ENCODE measurements at places on chromosomes 2 and 18. TPM values are rescaled to one million over a fixed set of nuclear protein-coding genes. Genes with fewer than 3 reads are reported as not detected.

TMEM185B gene
- 21.1 TPM for total RNA-seq

- no peak for DNase-seq
These were observed 73.5 kb downstream of the MYO1B start for GRCh38 chr2:191318729-191319078.

GRCh38 chr2:113126845-113127645 lies at the start of gene IL1RN:
TSS of gene IL1RN (plus strand) at chr2:113127598. CDS start at chr2:113127625, 27 bp downstream.
- DNase-seq = peak; percentile 56

DNA sequence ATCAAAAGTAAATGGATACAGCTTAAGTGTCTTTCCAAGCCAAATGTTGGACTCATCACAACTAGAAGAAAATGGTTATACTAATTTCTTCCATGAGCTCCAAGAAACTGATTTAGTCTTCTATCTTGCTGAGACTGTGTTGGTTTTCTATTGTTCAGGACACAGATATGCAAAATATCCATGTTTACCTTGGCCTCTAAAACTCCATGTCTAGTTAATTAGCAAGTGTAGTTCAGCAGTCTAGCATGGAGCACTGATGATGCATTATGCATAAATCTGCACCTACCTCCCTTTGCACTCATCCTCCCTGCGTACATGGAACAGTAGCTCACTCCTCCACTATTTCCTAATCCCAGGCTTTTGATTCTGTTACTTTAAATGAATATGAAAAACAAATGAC lies 731.4 kb upstream of the CHAC2 start:
- DNase-seq = no peak

GRCh38 chr2:23531280-23531679 lies 146.3 kb downstream of the KLHL29 start:
- peak; percentile 22 for DNase-seq

DNA sequence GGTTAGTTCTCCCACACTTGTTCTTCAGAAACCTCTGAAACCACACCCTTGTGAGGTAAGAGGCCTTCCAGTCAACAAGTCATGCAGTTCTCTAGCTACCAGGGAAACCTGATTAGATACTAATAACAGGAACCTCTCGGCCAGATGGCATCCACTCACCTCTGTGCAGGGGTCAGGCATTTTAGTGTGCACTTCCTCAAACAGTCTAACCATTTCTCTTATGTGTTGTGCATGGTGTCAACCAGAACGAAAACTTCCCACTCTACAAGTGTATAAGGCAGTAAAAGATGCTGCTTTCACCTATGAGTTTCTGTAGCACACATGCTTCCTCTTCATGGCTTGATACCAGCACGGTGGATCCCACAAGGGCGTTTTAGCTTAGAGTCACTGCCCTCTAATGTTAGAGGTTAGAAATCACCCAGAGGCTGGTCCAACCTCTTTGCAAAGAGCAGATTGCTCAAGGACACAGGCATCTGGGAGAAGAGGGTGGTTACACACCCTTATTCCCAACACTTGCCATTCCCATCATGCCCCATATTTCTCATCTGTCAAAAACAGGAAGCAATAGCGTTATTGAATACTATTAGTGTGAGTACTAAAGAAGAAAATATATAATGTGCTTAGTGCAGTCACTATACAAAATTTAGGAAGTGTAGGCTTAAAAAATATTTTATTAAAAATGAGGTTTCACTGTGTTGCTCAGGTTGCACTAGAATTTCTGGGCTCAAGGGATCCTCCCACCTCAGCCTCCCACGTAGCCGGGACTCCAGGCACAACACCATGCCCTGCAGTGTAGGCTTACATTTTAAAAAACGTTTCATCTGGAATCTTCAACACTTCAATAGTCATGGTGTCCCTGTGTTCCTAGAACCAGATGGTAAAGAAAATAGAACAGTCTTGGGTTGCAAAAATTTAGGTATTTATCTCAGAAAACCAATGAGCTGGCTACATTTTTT lies 34.5 kb upstream of the RAB31 start:
- DNase-seq = no peak

- DNase-seq = peak; percentile 65
These were observed 83.3 kb downstream of the MALT1 start for GRCh38 chr18:58754544-58755068.

ALK gene
- total RNA-seq = 0.16 TPM

LOXHD1 gene
- total RNA-seq = 0.62 TPM

REEP1 gene
- total RNA-seq = 21.5 TPM

DNA sequence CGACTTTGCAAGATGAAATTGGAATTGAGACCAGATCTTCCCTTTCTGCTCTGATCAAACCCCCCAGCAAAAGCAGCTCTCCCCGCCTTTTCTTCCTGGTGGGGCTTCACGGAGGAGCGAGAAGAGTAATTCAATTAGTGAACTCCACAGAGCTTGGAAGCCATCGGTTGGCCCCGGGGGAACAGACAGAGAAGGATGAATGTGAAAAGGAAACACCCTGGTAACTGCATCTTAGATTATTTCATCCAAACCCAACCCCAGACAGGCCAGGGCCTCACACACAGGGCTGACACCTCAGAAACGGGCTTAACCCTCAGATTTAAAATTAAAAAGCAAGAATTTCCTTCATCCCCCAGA lies 18.3 kb downstream of the SMAD7 start:
- no peak for DNase-seq

IGFBP5 gene
- 134 TPM for total RNA-seq

GRCh38 chr2:26555246-26556133 lies 77.6 kb upstream of the OTOF start:
- no peak for DNase-seq

- DNase-seq = no peak
These were observed 69.3 kb downstream of the NRP2 start for GRCh38 chr2:205751569-205752031.

DNA sequence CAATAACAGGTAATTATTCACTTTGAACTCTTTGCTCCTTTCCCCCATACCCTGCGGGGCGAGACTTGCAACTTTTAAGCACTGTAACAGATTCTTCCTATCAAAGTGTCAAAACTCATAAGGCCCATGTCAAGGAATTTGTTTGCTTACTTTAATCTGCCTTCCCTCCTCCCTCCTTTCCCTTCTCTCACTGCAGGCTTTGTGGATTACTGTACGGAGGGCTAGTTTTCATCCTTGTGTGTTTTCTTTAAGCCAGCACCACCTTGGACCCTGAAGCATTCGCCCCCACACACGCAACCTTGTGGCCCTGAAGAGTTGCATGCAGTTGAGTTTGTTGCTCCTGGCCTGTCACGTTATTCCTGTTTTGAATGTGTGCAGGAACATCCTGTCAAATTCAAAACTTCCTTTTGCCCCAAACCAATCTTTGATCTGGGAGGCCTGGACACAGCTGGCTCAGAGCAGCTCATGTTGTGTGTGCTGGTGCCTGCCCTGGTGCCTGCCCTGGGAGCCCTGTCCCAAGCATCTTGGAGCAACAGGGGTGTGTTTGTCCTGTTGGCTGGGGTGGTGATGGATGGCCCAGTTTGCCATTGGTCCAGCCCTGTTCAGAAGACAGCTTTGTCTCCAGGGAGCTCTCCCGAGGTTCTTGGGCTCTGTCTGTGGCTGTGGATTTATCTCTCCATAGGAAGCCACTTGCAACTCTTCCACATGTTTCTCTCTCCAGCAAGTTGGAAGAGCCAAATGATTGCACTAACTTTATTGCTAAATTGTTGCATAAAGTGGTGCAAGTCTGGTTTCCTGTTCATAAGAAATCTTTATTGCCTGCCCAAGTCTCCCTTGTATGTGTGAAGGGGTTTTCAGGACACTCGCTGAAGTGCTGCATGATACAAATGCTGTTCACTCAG lies 199.6 kb downstream of the VAPA start:
- DNase-seq = peak; percentile 54

DNA sequence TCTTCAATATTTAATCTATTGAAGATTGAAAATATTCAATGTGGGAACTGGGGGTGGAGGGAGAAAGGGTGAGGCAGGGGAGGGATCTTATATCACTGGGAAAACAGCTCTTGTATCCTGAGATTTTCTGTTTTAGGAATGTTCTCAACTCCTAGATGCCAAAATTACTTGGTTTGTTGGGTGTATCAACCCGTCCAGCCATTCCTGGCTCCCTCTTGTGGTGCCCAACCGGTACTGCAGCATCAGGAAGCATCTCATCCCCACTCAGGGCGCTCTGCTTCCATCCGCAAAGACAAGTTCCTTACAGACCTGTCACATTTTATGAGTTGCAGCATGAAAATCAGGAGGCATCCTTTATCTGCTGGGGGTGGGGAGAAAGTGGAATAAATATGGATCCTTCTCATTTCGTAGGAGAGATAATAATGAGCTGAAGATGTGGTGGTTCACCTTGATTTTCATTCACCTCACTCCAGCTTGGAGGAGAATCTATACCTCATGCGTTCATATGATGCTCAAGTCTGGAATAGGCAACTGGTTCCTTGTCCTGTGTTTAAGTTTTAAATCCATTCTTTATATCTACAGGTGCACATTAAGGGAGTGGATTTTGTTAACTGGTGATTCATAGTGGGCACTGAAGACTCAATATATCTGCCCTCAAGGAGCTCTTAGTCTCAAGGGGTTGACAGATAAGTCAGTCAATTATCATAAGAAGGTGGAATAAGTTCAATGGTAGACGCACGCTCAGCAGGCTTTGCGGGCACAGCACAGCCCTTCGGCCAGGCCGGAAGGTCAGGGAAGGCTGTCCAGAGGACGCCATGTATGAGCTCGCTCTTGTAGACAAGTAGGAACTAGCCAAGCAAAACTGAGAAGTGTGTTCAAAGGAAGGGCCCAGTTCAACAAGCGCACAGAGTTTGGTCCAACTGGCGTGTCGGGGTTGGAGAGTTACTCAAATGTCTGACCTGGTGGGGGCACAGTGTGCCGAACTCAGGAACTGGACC lies 127.3 kb downstream of the RNF144A start:
- peak; percentile 81 for DNase-seq

GRCh38 chr2:176553685-176554100 lies 284.5 kb downstream of the MTX2 start:
- peak; percentile 81 for DNase-seq

GRCh38 chr2:108810993-108811957 lies 24.7 kb downstream of the CCDC138 start:
- no peak for DNase-seq

DNA sequence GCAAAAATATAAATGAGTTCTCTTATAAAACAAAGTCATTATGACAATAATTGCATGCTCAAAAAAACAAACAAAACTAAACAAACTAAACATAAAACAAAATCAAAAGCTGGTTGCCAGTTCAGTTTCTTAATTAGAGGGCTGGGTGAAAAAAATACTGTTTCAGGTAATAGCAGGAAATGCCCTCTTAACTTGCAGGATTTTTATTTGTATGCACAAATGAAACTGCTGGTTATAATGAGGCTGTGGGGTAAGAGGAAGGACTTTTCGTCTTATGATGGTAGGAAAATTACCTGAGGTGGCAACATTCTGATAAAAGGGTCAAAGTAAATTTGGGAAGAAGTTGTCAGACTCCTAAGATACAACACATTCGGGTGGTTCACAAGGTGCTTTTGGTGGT lies 21.5 kb upstream of the CDKL4 start:
- no peak for DNase-seq

CDH2 gene
- 308 TPM for total RNA-seq

SERPINB10 gene
- not detected for total RNA-seq

DNA sequence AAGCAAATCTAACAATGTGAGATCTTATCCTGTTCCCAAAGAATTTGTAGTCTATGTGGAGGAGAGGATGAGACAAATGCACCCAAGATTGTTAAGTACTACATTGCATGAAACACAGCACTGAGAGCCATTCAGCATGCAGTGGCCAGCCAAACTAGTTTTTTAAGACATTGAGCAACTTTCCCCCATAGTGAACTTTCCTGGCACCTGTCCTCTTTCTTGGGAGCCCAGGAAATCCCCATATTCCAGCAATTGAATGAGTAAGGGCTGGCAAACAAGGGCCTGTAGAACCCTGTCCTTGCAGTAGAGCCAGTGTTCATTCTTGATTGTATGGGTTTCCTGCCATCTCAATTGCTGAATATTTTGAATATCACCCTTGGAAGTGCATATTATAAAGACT lies 58.8 kb upstream of the FIGN start:
- no peak for DNase-seq

GRCh38 chr2:150644298-150645067 lies 157.0 kb upstream of the RND3 start:
- DNase-seq = peak; percentile 44

- DNase-seq = no peak
These were observed 132.6 kb downstream of the VWC2L start for GRCh38 chr2:214543386-214543955.

DNA sequence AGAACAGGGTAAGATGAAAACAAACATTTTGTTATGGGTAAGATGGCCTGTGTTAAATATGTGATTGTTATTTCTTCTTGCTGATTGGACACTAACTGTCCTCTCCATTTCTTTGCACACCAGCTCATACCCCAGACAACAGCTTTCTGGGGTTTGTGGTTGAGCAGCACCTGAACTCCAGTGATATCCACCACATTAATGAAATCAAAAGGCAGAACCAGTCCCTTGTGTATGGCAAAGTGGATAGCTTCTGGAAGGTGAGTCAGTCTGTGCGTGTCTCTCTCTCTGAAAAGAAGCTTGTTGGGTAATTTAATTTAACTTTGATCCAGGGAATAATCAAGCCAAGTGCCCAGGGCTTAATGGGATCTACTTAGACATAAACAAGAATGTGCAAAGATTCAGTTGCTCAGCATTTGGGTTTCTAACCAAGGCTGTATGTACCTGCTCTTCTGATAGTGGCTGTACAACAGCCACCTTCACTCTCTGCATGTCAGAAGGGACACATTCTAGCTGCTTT lies 108.3 kb downstream of the MGAT5 start:
- no peak for DNase-seq

Measured in Right ventricle myocardium superior (tissue), 1 donor.